ENCODE measurements at places on chromosomes 5 and 9.

DNA sequence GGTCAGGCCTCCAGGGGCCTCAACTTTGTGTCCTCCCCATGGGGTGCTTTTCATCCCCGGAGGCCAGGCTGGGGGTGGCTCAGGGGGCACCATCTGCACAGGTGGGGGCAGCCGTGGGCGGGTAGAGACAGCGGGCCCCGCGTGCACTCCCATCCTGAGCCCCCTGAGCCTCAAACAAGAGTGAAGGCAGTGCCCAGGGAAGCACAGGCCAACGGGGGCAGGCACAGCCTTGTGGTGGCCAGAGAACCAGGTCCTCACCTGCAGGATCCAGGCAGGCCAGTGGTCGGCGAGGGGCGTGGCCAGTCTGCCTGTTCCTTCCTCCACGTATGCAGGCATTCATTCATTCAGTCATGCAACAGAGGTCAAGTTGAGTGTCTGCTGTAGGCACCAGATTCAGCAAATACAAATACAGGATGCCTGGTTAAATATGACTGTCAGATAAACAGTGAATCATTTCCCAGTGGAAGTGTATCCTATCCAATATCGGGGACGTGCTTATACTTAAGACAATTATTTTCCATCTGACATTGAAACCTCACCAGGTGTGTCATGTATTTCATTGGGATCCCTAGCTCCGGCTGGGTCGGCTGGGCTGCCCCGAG lies 22.3 kb downstream of the KCNT1 start:
- DNase-seq: no peak

DNA sequence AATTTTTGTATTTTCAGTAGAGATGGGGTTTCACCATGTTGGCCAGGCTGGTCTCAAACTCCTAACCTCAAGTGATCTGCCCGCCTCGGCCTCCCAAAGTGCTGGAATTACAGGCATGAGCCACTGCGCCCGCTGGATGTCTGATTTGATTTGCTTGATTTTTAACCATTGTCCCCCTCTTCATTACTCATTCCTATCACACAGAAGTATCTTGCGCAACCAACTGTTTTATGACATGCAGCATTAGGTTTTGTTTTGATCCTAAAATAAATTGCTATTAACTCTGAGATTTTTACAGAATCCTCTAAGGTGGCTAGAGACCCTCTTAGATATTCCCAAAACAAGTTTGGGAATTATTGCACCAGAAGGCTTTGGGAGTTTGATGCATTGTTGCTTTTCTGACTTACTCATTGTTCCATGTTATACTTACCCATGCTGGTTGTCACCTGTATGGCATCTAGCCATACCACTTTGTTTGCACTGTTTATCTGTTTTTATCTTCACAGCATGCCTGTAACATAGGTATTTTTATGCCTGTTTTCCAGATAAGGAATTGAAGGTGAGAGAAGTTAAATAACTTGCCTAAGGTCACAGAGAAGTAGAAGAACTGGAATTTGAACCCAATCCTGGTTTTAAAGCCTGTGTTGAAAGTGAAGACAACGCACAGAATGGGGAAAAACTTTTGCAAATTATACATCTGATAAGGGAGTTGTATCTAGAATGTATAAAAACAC lies 35.9 kb upstream of the PWWP2A start:
- DNase-seq: no peak

- no peak for DNase-seq
Measured at GRCh38 chr9:114163517-114163951, 8.2 kb downstream of the COL27A1 start.

DNA sequence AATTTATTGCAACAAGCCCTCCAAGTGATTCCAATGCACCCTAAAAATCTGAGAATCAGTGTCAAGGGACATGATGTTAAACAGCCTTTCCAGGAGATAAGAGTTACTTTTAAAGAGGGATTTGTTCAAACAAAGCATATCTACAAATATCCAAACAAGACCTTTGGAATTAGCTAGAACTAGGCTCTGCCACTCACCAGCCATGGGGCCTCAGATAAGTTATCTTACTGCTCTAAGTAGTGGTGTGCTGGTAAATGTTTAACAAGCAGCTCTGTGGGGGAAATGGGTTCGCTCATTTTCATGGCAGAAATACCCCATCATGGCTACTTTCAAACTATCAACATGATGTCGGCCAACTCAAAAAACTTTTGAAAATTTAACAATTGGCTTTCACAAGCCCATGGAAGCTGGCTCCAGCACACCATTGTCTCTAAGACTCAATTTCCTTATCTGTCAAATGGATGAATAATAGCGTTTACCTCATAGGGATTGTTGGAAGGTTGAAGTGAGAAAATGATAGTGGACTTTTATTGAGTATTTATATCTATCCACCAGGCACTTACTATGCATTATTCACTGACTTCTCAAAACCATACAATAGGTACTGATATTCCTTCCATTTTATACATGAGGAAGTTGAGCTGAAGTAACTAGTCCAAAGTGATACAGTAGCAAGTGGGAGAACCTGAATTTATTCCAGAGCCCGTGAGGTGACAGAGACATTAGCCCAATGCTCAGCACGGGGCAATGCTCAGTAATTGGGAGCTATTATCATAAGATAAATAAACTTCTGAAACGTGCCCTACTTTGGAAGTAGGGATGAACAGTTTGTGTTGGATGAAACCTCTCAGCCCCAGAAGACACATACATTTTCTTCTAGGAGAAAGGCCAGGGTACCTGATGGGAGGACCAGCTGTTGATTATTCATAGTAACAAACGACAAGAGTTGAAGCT lies 43.2 kb downstream of the SH3RF2 start:
- DNase-seq: no peak

- no peak for DNase-seq
Measured at GRCh38 chr9:108786901-108787689, 68.7 kb downstream of the ACTL7B start.

GRCh38 chr9:14822666-14823065 lies 87.6 kb downstream of the FREM1 start:
- DNase-seq: no peak

DNA sequence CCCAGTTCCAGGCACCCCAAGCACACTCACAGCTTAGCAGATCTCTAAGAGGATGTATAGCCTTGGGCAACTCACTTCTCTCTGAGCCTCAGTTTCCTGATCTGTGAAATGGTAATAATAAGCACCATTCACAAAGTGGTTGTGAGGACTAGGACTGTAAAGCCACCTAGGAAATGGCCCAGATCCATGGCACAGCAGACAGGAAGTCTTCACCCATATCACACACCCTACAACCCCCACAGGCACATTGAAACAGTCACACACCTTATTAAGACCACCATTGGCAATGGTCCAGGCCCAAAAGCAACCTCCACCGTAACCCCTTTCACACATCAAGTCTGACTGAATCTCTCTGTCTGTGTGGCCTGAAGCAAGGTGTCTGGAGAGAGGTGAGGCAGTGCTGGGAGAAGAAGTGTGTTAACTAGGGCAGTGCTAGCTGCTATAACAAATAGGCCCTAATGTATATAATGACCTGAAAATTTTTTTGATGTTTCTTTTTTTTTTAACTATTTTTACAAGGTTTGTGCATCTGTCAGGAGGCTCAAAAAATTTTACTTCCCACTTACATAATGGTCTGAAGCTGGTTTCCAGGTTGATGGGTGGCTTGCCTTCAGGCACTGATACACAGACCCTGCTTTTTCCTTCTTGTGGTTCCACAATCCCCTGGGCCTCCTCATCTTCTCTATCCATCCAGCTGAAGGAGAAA lies 2.4 kb upstream of the RGS14 start:
- DNase-seq: no peak

GRCh38 chr5:179217956-179218942 lies 127.0 kb downstream of the ADAMTS2 start:
- no peak for DNase-seq

- DNase-seq: no peak
Measured at GRCh38 chr5:91038180-91038808, 344.8 kb downstream of the ARRDC3 start.

DNA sequence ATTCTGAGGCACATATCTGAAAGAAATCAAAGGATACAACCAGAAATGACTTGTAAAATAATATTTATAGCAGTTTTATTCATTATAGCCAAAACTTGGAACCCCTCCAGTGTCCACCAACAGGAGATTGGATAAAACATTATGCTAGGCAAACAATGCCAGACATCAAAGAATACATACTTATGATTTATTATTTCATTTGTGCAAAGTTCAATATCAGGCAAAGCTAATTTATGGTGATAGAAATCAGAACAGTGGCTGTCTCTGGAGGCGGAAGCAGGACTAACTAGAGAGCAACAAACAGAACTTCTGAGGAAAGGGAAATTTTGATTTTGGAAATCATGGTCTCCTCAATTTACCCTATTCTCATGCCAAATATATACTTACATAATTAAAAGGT lies 193.1 kb downstream of the ICE1 start:
- DNase-seq: no peak

GRCh38 chr9:78273761-78274160 lies 23.2 kb upstream of the PSAT1 start:
- DNase-seq: no peak

DNA sequence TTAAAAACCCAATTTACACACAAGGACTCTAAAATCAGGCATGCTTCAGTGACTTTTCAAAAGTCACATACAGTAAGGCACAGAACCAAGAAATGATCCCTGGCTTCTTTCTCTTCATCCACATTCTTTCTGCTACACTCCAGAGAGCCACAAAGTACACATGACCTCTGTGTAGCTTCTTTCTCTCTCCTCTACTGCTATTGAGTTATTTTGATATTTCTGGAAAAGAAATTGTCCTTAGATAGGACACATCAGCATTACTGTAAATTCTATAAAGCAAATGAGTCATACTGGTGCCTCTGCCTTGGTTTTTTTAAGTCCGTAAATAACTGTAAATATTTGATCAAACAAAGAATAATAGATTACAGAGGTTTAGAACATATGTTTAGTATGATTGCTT lies 96.3 kb downstream of the KIAA0825 start:
- DNase-seq: no peak

DNA sequence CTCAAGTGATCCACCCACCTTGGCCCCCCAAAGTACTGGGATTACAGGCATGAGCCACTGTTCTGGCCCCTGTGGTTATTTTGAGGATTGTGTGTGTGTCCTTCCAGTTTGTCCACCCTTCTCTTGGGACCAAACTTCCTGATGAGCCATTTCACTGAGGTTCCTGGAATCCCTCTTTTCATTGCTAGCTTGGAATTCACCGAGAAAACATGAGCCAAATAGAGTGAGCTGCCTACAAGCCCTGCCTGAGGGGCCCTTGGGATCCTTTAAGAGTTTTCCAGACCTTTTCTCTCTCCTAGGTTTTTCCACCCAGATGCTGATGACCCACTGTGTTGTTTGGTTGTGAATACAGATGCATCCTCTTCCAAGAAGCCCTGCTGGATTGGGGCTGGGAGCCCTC lies 13.2 kb upstream of the KIF12 start:
- DNase-seq: no peak

- no peak for DNase-seq
Measured at GRCh38 chr5:75202935-75203334, 33.7 kb downstream of the ANKRD31 start.

- DNase-seq: no peak
Measured at GRCh38 chr5:98460536-98460935, 312.9 kb upstream of the RGMB start.

GRCh38 chr9:14870090-14870489 lies 40.1 kb downstream of the FREM1 start:
- DNase-seq: no peak

Measured in NCI-H2227 treated with DMSO at 0.1 percent for 48 hours (cell line).